Activated naive CD4-positive, alpha-beta T cell treated with Interleukin-2 at 50 U/mL for 16 hours (primary cell): ENCODE measurements at places on chromosomes 2 and 18.

DNA sequence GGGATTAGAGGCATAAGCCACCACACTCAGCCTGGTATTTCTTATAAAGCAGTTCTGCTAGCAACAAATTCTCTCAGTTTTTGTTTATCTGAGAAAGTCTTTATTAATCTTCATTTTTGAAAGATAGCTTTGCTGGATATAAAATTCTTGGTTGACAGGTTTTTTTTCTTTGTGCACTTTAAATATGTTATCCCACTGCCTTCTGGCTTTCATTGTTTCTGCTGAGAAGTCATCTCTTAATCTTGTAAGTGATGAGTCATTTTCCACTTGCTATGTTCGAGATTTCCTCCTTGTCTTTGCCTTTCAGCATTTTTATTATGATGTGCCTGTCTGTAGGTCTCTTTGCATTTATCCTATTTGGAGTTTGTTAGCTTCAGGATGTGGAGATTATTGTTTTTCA is 5.9 kb upstream of the ELAC1 start:
- DNase-seq: no peak

DNA sequence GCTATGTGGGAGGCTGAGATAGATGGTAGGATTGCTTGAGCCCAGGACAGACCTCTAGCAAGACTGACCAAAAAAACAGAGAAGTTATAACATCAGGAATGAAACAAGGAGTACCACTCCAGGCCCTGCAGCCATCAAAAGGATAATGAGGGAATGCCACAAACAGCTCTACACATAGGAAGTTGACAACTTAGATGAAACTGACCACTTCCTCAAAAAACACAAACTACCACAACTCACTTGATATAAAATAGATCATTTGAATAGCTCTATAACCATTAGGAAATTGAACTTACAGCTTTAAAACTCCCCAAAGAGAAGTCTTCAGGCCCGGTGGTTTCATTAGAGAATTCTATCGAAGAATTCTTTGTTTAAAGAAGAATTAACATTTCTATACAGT is 12.9 kb upstream of the ESPNL start:
- DNase-seq: no peak

DNA sequence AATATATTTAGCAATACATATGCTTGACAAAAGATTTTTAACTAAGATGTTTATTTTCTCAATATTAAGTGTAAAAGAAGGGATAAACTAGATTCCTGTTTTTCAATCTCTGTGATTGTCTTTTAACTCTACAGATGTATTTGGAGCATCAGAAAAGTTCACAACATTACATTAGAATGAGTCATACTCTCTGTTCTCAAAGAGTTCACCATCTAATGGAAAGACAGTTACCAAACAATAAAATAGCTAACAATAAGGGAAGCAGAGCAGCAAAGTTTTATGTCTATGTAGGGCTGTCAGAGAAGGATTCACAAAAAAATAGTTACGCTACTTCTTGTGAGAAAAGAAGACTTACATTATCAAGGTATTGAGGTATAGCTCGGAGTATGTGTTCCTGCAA is 109.2 kb upstream of the MAP2 start:
- no peak for DNase-seq

DNA sequence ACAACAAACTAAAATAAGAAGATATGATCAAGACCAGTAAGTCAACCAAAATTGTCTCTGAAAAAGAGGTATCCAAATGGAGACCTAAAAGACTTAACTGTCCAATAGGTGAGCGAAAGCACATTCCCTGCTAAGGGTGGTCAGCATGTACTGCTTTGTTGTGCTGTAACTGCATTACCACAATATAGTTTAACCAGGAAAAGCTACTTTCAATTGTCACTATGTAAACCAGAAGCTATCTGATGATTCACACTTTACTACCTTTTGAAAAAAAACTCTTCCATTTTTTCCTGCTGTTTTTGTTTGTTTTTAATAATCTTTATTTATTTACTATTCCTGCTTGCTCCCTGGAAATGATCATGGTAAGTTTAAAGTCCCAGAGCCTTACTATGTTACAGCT is 36.1 kb downstream of the ASXL2 start:
- no peak for DNase-seq
